Astrocyte (in vitro differentiated cells and primary cell): ENCODE measurements at places on chromosomes 12 and 14. TPM values are rescaled to one million over a fixed set of nuclear protein-coding genes. Genes with fewer than 3 reads are reported as not detected.

DNA sequence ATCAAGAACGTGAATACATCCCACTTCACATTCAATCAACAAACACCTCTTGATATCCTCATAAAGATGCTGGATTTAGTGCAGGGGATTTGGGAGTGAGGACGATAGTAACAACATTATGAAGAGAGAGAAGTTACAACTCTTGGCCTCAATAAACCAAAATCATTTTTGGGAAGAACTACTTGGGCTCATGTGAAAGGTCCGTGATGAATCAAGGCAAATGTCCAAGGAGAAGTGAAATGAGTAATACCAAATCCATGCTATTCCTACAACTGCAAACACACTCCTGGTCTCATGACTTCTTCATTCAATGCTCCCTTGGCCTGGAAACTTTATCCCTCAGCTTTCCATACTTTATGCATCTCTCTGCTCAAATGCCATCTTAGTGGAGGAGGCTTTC lies 162.0 kb upstream of the LMNTD1 start:
- no peak for DNase-seq

Gene KRT81
- total RNA-seq = 1.2 TPM in 2 replicates

Gene SLC6A13
- total RNA-seq = 2.4 and 2.6 TPM in 2 replicates

Gene NEK9
- 45.2 and 56.3 TPM in 2 replicates for total RNA-seq

Gene DAO
- not detected in 2 replicates for total RNA-seq

- DNase-seq = no peak
These were observed 69.8 kb downstream of the CNTN1 start for GRCh38 chr12:40762072-40762471.

- DNase-seq = no peak
These were observed 44.7 kb downstream of the CPM start for GRCh38 chr12:68888243-68888642.

DNA sequence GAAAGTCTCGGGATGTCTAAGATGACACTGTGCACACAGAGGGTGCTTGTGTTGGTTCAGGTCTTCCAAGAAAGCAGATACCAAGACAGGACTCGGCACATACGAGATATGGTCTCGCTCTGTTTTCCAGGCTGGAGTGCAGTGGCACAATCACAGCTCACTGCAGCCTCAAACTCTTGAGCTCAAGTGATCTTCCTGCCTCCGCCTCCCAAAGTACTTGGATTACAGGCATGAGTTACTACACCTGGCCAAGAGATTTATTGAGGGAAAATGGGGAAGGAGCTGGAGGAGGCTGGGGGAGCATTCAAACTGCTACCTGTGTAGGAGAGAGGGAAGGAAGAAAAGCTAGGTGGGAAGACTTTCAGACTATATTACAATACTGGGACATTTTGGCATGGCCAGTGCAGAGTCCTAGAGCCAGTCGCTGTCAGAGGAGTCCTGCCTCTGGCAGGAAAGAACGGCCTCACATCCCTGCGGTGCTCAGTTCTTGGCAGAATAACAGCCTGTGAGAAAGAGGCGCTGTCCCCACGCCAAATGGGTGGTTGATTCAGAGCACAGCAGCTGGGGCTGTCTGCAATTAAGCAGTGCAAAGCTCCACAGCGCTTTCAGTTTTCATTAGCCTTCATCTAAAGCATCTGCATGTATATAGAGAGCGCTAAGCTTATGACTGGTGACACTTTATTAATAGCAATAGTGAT lies 18.3 kb downstream of the SLC17A8 start:
- DNase-seq = peak; percentile 60
